GM04504 (cell line): ENCODE measurements at places on chromosomes 2 and 18.

GRCh38 chr18:28728891-28729290 is 552.0 kb upstream of the CDH2 start:
- no peak for DNase-seq

DNA sequence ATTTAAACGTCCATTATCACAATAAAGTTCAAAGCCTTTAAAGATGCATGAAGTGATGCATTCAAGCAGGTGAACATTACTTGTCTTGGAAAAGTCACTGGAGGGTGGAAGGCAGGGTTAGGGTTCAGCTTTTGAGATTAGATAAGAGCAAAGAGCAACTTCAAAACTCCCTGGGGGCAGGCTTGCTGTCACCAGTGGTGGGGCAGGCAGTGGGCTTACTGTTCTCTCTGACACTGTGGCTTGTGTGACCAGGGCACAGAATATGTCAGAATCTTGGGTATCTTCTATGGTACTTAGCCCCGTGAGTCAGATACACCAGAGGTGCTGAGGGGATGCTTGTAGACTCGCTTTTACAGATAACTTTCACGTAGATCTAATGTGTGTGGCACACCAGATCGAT is 52.8 kb downstream of the WIPF1 start:
- no peak for DNase-seq

- DNase-seq, result no peak
These were observed 169.1 kb downstream of the TMEFF2 start for GRCh38 chr2:192025637-192026036.

DNA sequence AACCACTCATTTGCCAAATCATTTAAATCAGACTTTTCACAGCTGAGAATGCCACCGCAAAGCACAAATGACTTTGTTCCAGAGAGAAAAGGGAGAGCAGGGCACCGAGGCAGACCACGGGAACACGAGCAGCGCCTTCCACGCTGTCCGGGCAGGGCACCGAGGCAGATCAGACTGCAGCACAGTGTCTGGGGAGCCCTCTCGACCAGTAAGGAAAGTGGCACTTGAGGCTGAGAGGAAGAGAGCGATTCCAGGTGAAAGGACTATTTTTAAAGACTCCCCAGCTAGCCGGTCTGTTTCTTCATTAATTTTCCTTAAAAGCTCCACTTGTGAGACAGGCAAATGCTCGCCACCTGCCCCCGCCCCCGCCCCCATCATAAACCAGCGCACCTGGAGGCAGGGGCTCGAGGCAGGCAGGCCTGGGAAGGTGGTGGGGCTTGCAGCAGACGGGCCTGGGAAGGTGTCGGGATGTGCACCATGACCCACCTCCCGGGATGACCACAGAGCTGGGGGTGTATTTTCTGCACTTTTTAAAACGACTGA is 80.9 kb upstream of the CTDP1 start:
- DNase-seq, result no peak

GRCh38 chr18:58645398-58645797 is 16.5 kb upstream of the ALPK2 start:
- peak; percentile 64 for DNase-seq

- no peak for DNase-seq
These were observed 43.9 kb downstream of the SOX11 start for GRCh38 chr2:5736050-5736449.

GRCh38 chr18:75349668-75350511 is 77.6 kb downstream of the SMIM21 start:
- DNase-seq, result no peak

DNA sequence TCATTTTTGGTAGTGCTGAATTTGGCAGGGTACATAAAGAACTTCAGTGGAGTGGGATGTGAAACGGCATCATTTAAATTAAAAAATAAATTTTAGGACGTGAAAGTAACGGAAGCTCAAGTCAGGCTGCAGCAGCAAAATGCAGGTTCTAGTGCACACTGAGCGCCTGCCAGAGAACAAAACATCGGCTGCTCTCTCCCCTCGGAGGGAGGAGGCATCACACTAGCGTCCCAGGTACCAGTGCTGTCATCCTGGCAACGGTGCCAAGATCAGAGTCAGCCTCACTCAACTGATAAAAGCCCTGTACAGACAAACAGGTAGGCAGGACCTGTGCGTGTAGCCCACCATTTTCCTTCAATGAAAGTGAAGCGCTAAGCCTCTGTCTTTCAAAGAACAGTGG is 261.5 kb downstream of the PTGR3 start:
- no peak for DNase-seq

DNA sequence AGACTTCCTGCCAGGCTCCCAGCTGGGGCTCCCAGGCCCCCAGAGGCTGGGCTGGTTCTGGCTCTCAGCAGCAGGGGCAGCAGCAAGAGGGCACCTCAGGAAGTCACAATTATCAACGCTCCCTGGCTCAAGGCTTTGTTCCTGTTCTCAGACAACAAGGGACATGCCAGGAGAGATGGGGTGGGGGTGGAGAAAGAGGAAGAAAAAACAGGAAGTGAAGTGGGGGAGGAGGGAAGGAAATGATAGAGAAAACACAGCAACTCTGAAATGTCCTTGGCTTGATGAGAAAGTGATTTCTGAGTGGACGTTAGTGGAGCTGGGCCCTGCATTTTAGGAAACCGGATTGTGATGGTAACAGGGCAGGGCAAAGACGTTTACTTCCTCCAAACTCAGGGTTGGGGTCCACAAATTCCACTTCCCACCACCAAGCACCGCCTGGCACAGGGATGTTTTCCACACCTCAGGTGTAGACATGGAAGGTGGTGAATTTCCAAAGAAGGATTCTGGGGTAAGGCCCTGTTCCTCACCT is 40.4 kb downstream of the CYRIA start:
- no peak for DNase-seq

DNA sequence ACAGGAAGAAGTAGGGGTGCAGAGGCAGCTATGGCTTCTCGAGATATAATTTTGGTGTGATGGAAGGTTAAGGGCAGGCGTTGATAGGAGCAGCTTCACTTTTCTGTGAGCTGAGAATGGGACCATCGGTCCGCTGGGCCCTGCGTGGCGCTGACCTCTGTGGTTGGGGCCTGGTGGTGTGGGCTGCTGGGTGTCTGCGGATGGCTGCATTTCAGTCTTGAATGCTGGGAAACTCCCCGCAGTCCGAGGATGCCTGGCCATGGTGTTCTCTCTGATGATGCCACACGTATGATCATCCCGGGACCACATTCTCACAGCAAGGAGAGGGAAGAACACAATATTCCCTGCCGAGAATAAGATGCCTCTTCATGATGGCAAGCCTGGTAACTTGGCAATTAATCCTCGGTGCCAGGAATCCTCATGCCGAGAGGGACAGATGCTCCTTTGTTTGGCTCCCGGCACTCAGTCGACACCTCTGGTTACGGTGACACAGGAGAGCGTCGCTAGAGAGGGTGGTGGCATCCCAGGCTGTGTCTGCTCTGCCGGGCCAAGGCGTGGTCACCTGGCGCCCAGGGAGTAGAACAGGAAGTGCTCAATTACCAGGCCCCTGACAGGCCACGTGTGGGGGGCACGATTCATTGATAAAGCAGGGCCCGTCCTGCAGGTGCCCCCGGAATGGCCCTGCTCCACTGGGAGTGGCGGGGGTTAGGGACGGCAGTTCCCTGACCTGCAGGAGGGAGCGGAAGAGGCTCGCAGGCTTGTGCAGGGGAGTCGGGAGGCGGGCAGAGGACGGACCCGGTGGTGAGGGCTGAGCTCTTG is 119.4 kb upstream of the CTDP1 start:
- no peak for DNase-seq

GRCh38 chr2:10413991-10414451 is 34.1 kb downstream of the ODC1 start:
- no peak for DNase-seq

DNA sequence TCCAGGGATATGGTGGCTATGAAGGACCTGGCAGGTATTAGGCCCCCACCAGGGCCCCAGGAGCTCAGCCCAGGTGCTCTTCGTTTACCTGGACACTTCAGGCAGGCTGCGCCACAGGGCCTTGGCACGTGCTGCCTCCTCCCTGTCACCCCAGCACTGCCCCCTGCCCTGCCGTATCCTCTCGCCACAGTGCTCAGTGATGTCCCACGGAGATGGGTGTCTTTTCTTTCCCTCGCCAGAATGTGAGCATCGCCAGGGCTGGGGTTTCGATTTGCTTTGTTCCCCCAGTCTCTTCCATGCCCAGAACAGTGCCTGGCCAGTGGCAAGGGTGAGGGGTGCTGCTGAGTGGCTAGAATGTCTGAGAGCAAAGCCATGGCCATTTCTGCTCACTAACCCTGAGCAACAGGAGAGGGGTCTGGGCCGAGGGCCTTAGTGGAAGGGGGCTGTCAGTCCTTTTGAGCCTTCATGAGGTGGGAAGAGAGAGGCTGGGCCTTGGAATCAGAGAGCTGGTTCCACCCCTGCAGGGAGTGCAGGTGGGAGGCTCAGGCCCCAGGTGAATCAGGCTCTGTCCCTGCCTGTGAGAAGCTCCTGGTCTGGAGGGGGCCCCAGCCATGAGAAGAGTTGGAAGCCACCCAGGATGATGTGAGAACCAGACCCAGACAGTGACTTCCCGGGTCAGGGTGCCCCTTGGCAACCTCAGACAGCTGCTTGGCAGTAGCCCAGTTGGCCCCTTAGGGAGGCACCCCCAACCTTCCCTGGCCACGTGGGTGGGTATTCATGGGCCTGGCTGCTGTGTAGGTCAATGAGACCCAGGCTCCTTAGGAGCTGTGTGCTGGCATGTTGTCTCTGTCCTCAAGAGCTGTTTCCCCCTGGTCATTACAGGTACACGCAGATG is 129.9 kb upstream of the HS6ST1 start:
- DNase-seq, result no peak

GRCh38 chr2:151918308-151918707 is 90.1 kb upstream of the ARL5A start:
- no peak for DNase-seq

DNA sequence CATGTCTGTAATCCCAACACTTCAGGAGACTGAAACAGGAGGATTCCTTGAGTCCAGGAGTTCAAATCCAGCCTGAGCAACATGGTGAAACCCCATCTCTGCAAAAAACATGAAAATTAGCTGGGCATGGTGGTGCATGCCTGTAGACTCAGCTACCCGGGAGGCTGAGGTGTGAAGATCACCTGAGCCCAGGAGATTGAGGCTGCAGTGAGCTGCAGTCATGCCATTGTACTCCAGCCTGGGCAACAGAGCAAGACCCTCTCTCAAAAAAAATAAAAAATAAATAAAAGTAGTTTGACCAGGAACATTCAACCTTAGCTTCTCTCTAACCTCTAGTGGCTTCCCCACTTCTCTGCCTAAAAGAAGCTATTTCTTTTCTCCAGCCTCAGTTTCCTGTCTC is 23.8 kb downstream of the SH3BP4 start:
- DNase-seq, result no peak

GRCh38 chr2:205914213-205915129 is 171.5 kb downstream of the INO80D start:
- no peak for DNase-seq

DNA sequence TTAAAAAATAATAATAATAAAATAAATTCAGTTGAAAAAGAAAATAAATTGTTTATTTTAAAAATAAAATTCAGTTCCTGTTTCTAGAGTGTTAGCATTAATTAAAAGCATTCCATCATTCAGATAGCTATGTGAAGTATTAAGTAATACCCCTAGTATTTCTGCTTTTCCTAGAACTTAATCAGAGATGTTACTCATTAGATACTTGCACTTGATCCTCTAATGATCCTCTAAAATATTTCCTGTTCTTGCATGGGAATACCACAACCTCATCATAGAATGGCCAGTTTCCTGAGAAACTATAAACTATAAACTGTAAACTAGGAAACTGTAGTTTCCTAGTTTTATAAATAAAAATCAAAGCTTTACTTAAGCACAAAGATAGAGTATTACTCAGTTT is 11.1 kb upstream of the CNNM3 start:
- no peak for DNase-seq

GRCh38 chr2:229129738-229130371 is 141.2 kb downstream of the PID1 start:
- no peak for DNase-seq

- no peak for DNase-seq
These were observed 190.0 kb upstream of the KYNU start for GRCh38 chr2:142687509-142687908.

DNA sequence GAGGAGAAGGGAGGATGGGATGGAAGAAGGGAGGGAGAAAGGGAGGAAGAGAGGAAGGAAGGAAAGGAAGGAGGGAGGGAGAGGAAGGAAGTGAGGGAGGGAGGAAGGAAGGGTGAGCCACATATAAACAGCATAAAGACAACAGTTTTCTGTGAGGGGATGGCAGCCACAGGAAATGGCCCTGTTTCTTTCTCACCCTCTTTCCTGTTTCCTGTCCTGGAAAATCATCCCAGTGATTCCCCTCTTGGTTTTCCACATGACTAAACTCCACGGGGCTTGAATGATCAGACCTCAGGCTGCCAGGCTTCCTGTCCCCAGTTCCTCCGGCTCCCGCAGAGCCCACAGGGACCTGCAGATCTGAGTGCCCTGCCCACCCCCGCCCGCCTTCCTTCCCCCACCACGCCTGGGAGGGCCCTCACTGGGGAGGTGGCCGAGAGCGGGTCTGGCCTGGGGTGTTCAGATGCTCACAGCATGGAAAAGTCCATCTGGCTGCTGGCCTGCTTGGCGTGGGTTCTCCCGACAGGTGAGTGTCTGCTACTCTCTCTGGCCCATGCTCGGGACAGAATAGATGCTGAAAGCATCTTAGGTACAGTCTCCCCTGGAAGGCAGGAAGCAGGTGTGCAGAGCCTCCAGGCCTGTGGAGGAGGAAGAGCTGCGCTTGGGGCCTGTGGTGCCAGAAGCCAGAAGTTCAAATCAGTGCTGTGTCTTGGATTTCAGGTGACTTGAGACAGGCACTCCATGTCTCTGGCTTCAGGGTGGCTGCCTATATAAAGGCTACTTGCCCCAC is at the start of gene SIGLEC15:
SIGLEC15 (plus strand) TSS at position 418 of the 787 bp plus-strand sequence; CDS start at position 472, 54 bp downstream.
- no peak for DNase-seq
